ENCODE measurements at places on chromosomes 2 and 18.
A peak's percentile ranks its signal among the peaks of the same experiment; 100 is the strongest.

GRCh38 chr2:10515887-10516286, 67.8 kb upstream of the ODC1 start:
- DNase-seq: no peak

DNA sequence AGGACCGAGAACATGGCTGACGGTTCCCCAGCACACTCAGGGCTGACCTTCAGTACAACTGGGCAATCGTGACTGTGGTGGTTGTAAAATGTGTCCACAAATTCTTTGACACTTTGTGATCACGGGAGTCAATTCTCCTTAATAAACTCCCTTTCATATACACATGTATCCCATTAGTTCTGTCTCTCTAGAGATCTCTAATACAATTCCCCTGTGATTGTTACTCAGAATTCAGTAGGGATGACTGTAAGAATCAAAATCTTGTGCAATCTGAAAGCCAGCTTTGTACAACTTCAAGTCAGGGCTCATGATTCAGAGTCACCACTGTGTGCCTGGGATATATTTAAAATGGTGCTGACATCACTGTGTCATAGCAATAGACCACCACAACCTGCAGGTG, 89.5 kb upstream of the LMAN1 start:
- DNase-seq: no peak

- no peak for DNase-seq
Observed at GRCh38 chr2:98485453-98485755, 40.7 kb downstream of the INPP4A start.

- peak; percentile 29 for DNase-seq
Observed at GRCh38 chr2:85327160-85327821, 498 bp downstream of the TGOLN2 start.

DNA sequence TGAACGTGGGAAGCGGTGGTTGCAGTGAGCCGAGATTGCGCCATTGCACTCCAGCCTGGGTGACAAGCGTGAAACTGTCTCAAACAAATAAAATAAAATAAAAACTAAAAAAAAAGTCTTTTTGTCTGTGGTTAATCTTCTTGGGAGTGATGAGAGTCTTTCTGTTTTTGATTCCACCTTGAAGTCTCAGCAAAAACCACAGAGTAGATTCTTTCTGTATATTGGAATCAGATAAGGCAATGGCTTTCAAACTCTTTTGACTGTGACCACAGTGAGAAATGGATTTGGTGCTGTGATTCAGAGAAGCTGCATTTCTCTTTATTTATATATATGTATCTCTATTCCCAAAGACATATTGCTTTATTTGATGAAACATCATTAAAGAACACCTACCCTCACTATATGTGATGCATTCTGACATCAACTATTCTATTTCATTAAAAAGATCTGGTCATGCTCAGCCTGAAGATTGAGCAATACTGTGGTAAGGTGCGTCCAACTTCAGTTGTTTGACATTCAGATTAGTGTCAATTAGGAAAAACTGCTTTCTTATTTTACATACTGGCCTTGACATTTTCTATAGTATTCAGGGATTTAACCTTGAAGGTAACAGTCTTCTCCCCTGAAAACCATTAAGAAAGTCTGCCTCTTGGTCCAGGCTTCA, 15.6 kb downstream of the HRH4 start:
- no peak for DNase-seq

DNA sequence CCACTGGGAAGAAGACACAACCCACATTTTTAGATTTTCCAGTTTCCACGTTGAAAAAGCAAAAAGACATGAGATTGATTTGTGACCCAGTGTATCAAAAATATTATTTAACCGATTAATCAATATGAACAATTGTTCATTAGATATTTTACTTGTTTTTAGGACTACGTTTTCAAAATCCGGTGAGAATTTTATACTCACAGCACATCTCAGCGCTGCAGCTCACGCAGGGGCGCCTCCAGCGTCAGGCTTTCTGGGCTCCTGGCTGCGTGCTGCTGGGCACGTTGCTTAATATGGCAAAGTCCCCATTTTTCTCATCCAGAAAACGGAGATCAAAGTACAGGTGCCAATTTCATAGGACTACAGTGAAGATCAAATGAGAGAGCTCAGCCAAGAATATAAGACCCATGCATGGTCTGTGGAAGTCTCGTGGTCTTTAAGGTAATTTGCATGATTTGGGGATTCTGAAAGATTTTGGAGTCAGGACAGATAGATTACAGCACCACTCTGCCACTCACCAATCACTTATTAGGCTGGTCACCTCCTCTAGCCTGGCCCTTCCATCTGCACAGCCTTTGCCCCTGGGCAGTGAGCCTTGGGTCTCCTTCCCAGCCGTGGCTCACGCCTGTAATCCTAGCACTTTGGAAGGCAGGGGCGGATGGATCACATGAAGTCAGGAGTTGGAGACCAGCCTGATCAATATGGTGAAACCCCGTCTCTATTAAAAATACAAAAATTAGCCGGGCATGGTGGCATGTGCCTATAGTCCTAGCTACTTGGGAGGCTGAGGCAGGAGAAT, 36.2 kb downstream of the PTPN18 start:
- no peak for DNase-seq

- DNase-seq: no peak
Observed at GRCh38 chr2:128789776-128790455, 471.2 kb upstream of the HS6ST1 start.

- no peak for DNase-seq
Observed at GRCh38 chr18:46069524-46069923, 2.5 kb downstream of the PSTPIP2 start.

DNA sequence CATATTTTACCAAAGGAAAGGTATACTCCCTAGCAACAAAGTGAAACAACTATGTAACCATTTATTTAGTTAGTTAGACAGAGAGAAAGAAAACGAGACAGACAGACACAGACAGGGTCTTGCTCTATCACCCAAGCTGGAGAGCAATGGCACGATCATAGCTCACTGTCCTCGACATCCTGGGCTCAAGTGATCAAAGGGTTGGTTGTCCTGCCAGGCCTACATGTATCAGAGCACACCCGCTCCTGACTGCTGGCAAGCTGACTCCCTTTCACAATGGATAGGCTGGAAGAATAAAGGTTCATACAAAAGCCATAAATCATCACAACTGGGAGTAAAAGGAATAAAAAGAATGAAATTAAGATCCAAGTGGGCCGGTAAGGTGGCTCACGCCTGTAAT, 53.5 kb downstream of the ATL2 start:
- no peak for DNase-seq

GRCh38 chr2:96816836-96817702, 1.0 kb downstream of the CNNM3 start:
- DNase-seq: no peak

DNA sequence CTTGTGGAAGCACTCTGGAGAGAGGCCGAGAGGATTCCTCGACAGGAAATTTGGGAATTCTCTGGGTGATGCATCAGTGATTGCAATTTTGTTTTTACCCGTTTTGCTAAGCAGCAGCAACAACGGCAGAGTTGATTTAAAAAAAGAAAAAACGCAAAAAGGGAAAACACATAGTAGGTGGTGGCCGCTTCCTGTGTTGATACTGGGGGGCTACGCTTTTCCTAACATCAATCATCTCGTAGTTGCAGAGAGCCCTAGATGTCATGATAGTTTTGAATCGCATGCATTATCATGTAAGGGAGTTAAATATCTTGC, 271 bp upstream of the RBM43 start:
- DNase-seq: no peak

GRCh38 chr2:12170121-12170520, 423.7 kb downstream of the LPIN1 start:
- DNase-seq: no peak

GRCh38 chr2:64168756-64169155, 24.5 kb upstream of the PELI1 start:
- no peak for DNase-seq

GRCh38 chr2:223282221-223282620, 230.2 kb downstream of the KCNE4 start:
- DNase-seq: no peak

- DNase-seq: no peak
Observed at GRCh38 chr18:79583984-79584401, 95.6 kb upstream of the CTDP1 start.

GRCh38 chr2:172452845-172453244, 25.5 kb downstream of the ITGA6 start:
- DNase-seq: no peak

DNA sequence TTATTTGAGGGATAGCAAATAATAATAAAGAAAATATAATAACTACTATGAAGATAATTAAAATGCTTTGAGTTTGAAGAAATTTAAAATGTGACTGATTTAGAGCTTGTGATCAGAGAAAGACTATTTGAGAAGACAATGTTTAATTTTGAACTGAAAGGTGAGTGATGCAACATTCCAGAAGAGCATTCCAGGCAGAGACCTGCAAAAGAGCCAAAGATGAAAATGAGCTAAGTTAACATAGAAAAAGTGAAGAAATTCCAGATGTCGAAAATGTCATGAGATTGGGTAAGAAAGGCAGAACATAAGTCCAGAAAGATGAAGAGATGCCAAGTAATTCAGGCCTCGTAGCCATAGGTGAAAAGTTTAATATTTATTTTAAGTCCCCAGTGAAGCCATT, 215.8 kb downstream of the FSIP2 start:
- DNase-seq: no peak

- no peak for DNase-seq
Observed at GRCh38 chr2:160606341-160606740, 112.7 kb upstream of the RBMS1 start.

GRCh38 chr18:53018791-53019190, 678.8 kb downstream of the DCC start:
- no peak for DNase-seq

DNA sequence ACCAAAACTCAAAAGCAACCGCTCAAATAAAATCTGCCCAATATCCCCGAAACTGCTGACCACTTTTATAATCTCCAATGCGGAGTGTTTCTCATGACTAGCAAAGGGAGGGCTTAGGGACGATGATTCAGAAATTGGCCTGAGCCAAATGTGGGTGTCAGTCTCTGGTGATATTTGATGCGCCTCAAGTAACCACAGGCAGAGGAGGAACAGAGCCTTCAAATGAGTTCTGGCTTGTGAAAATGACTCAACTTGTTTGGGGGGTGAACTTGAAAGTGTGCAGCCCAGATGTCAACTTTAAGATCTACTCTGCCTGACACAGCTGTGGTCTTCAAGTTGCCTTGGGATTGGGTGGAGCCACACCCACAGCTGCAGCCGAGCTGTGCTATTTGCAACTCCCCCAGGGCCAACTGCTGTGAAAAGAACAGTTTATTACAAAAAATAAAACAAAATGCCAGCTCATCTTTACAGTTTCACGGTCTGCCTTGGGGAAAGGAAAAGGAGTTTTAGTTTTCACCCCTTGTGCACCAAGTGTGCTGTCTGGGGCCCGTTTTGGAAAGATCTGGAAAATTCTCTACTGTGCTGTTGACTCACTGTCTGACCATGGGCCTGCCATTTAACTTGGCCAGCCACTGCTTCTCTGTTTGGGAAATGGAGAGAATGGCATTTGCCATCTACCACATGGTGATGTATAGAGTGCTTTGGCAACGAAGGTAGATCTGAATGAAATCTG, 222.1 kb downstream of the MTX2 start:
- DNase-seq: no peak

DNA sequence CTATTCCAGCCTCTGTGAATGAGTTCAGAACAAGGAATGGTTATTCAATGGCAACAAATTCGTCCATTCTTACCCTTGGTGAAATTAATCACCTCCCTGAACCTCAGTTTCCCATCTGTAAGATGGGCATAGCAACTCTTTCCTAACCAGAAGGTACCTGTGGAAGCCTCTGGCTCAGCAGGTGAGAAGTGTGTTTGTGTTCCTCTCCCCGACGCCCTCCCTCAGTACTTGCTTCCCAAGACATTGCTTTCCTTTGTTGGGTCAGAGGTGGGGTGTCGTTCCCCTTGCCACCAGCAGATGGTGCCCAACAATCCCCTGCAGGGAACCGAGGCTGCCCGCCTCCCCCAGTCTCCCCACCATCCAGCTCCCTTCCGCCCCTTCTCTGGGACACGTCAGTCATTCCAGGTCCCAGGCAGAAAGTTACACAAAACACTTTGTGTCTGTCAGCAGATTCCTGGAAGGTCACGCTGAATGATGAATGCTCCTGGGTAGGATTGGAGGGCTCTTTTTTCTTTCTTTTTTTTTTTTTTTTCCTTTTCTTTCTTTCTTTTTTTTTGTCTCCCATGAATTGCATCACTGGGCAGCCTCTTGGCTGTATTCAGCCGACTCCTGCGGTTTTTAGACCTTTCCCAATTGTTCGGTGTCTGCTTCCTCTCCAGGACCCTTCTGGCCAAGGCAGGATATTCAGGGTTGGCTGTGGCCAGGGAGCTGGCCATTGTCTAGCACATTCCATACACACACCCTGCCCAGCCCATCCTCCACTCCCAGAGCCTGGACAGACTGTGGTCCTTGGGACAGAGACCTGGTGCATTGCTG, 117.3 kb downstream of the LPIN1 start:
- DNase-seq: peak; percentile 45

- DNase-seq: no peak
Observed at GRCh38 chr2:191544461-191545062, 133.4 kb upstream of the NABP1 start.

- no peak for DNase-seq
Observed at GRCh38 chr2:198144660-198145059, 340.3 kb downstream of the PLCL1 start.

GRCh38 chr18:13628211-13628610, 98.1 kb downstream of the FAM210A start:
- no peak for DNase-seq

GRCh38 chr2:236308855-236309668, 44.9 kb upstream of the ASB18 start:
- no peak for DNase-seq

DNA sequence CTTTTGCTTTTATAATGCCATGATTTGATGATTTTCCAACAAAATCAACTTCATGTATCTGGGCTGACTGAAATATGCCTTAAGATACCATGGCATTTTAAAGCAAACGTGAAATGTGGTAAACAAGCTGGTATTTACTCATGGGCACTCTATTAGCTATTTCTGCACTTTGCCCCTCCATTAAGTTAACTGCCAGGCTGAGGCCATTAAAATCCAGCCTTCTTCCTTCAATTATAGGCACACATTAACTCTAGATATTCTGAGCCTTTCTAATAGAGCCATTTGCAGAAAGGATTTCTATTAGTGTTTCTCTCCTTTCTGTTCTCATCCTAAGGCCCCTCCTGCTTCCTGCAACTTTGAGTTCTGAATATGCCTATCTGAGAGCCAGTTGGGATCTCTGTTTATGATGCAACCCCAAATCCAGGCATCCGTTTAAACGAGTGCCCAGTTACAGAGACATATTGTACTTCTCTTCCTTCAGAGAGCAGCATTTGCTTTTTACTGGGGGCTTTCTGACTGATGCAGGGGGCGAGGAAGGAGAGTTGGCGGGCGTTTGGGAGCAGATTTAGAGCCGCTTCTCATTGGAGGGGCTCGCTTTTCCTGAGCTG, 1.6 kb upstream of the KCNJ3 start:
- no peak for DNase-seq
